ENCODE measurements at places on chromosomes 11 and 22.

DNA sequence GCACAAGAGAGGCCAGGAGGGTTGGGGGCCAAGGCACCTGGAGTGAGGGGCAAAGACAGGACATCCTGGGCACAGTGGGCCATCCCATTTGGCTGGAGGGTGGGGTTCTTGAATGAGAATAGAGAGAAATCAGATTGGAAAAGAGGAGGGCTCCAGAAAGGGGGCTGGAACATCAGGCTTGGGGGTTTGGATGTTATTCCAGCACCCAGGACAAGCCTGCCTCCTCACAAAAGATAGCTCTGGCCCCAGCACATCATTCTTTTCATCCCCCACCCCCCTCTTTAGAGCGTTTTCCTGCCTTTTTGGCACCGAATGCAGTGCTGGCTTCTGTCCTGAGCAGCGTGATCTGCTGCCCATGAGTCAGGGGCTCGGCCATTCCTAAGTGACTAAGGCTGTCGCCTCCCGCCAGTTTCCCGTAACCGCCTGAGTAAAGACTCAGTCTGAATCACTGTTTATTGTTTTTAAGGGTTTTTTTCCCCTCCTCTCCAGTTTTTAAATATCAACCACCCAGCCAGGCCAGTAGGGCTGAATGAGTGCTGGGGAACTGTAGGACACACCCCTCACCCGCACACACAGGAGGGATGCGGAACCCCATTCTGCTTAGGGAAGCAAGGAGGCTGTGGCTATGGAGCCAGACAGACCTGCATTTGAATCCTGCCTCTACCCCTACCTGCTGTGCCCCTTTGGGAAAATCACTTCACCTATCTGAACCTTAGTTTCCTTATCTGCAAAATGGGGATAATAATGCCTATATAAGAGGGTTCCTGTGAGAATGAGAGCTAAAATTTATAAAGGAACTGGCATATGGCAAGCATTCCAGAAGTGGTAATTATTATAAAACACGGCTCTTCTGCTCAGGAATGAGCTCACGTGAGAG is 32.4 kb upstream of the NAV2 start:
- peak; percentile 97 for DNase-seq

GRCh38 chr11:76322942-76323341 is 58.0 kb downstream of the THAP12 start:
- DNase-seq, result no peak

DNA sequence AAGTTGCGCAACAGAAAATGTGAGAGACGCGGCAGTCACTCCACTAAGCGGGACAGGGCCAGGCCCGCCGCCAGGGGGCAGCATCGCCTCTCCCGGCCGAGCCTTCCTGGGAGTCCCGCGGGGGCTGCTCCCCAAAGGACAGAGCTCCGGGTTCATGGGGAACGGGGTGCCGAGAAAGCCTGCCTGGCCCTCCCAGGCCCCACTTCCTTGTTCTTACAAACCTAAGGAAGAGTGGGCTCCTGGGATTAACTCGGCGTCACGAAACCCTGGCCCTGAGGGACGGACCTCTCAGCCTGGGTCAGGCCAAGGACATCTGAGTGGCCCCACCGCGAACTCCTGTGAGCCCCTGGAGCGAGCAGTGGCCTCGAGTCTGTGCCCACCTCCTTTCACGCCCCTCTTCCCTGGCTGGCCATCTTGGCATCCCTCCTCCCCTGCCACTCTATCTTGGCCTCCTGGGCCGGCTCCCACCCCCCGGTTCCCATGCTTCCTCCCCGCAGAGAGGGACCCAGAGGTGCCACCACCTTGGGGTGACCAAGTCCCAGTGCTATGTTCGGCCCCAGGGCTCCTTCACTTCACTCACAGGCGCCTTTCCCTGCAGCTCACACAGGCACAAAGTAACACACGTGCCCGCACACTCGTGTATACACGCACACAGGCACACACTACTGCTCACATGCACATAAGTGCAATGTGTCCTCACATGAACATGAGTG is 99.9 kb upstream of the FGF3 start:
- DNase-seq, result peak; percentile 64

DNA sequence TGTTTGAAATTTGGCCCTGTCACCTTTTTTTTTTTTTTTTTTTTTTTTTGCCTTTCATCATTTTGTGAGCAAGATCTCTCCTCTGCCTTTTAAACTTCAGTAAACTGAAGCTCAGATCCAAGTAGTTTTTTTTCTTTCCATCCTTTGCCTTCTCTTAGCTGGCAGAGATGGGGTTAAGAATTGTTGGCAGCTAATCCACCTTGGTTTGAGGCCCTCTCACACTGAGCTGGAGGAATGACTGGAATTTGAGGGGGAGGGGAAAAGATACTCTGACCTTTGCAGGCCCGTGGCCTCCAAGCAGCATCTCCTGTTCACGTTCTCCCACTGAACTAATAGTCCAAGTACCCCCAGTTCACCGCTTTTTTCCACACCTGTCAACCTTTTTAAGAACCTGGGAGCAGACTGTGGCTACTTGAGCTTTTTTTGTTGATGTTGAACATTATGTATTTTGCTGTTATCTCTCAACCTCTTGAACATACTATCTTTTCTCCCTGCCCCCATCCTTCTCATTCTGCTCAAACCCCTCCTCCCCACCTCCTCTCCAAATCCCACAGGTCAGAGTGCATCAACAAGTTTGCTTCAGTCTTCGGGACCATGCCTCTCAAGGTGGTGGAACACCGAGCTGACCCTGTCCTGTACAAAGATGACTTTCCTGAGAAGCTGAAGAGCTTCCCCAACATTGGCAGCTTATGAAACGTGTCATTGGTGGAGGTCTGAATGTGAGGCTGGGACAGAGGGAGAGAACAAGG is 66.2 kb downstream of the ALX4 start:
- peak; percentile 75 for DNase-seq

GRCh38 chr11:123168241-123168640 is 26.8 kb downstream of the CLMP start:
- no peak for DNase-seq

All from fibroblast of pulmonary artery (primary cell).